ENCODE measurements at places on chromosomes 2 and 18.

GRCh38 chr2:194765723-194766122 lies 891.3 kb upstream of the SLC39A10 start:
- no peak for DNase-seq

DNA sequence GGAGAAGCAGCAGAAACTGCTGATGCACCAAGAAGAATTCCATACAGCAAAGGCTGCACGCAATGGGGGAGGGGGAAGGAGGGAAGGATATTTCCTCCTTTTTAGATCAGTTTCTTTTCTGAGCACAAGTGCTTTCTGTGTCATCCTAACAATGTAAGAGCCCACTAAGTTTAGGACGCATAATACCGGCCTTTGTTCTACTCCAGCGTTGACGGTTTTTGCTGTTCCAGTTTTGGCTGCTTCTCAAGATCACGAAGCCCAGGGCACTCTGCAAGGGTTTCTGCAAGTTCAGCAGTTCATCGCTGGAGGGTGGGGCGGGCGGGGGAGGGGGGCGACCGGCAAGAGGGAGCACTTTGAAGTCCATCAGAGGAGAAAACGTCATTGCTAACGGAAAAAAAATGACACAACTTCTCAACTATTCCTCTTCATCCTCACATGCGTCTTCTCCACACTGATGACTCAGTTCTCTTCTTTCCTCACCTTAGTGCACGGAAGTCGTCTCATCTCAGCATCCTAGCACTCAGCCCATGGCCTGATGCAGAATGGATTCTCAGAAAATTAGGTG lies 8.7 kb downstream of the FAM178B start:
- DNase-seq: peak; percentile 66

DNA sequence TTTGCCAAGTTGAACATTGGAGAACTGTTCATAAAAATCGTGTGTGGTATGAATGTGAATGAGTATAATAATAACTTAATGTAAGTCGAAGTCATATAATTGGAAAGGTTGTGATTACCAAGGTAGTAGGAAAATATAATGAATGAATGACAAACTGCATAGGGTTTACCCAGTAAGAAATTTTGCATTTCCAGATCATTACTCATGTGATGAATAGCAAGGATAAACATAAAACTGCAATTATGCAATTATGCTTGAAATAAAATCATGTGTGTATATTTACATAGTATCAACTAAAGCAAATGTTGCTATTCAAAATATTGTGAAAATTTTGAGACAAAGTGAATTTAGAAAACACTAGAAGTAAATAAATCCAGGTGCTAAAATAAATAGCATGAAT lies 1108.7 kb upstream of the TMEFF2 start:
- DNase-seq: no peak

- peak; percentile 55 for DNase-seq
Measured at GRCh38 chr2:23940718-23941620, 706 bp downstream of the UBXN2A start.

GRCh38 chr2:102704531-102704930 lies 57.3 kb upstream of the TMEM182 start:
- no peak for DNase-seq

- no peak for DNase-seq
Measured at GRCh38 chr2:20440001-20440560, 6.8 kb upstream of the RHOB start.

- DNase-seq: peak; percentile 55
Measured at GRCh38 chr2:199810422-199811171, 40.4 kb downstream of the FTCDNL1 start.

GRCh38 chr18:69574401-69574800 lies 173.7 kb downstream of the DOK6 start:
- peak; percentile 15 for DNase-seq

- no peak for DNase-seq
Measured at GRCh38 chr18:28043631-28044030, 133.3 kb downstream of the CDH2 start.

DNA sequence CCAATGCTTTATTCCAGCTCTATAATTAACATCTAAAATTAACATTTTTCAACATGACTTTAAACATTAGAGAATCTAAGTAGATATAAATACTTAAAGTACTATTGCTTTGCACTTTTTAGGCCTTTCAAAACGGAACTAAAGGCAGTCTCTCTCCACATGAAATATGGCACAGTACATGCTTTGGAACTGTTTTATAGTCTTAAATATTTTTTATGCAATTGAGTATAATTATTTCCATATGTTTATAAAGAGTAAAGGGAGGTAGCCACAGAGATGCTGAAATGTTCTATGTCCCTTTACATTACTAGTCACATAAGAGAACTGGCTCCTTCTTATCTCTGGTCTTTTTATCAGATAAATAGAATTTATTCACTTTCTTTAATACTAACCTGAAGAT lies 674.0 kb downstream of the PLCL1 start:
- DNase-seq: no peak

GRCh38 chr2:223993634-223994232 lies 36.5 kb downstream of the MRPL44 start:
- peak; percentile 90 for DNase-seq

DNA sequence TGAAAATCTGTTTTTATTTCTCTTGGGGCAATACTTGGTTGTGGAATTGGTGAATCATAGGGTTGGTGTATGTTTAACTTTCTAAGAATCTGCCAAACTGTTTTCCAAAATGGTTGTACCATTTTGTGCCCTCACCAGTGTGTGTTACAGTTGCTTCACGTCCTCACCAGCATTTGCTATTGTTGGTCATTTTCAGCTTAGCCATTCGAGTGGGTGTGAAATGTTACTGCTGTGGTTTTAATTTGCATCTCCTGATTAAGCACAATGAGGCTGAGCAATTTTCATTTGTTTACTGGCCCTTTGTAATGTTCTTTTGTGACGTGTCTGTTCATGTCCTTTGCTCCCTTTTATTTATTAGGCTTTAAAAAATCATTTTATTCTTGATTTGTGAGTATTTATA lies 49.7 kb downstream of the FOSL2 start:
- no peak for DNase-seq

GRCh38 chr2:86706220-86706619 lies 13.9 kb upstream of the RMND5A start:
- no peak for DNase-seq

DNA sequence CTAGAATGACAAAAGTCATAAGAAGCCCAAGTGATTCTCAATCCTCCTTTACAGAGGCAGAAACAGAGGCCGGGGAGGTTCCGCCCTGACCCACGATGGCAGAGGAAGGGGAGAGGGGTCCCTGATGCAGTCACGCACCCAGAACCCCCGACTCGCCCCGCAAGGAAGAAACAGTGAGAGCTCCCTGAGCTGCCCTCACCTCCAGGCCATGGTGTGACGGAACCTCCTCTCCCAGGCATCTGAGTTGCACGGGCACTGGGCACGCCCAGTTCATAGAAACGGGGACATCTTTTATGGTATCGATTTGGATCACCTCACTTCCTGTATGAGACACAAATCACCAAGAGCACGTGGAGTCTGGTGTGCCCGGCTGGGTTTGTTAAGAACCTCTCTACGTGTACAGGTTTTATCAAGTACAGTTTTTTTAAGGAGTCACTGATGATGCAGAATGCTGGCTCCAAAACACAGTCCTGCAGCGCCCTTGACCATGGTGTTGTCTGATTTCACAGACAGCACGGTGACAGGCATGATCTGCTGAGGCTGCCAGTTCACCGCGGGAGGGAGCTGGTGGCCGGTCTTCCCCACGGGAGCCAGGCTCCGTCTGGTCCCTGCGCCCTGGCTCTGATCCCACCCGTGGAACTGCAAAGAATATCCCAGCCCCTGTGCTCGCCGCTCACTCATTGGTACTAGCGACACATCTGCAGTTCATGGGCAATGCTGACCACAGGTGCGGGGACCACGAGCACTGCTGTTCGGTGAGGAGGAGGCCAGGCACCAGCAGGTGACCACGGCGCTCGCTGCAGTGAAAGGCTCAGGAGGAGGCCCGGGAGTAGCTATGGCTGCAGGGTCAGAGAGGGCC lies 35.6 kb downstream of the PXDN start:
- DNase-seq: peak; percentile 60

DNA sequence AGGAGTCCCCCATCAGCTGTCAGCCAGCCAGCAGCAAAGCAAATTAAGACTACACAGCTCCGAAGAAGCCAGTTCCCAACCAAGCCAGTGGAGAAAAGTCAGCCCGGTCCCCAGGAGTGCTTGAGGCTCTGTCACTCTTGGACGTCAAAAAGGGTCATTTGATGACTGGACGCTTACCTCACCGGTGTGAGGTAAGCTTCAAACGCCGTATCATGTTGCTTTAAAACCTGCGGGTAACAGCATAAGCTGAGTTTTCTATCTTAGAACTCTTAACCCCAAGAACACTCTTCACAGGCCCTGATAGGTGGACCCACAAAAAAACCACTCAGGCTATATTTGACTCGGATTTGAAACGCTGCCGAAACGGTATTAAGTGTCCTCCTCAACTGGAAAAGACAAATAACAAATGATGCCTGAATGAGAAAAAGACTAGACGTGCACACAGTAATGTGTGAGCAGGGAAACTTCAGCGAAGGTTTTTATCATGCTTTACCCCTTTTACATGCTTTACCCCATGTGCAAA lies 682 bp upstream of the LNPK start:
- peak; percentile 40 for DNase-seq

DNA sequence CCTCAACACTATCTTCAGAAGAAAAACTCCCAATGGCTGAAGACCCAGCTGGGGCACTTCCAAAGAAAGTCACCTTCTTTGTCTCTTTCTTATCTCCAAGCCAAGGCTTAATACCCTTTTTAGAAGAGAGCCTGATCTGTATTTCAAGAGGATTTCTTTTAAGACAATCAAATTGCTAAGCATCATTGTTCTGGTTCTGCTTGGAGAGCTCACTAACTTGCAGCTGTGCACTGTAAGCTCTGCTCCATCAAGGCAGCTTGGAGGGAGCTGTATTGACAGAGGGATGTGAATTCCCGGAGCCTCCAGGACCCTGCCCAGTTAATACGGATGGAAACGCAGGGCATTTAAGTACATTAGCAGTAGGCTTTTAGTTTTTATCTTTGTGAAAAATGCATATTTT lies 253.1 kb downstream of the TDRD15 start:
- no peak for DNase-seq

DNA sequence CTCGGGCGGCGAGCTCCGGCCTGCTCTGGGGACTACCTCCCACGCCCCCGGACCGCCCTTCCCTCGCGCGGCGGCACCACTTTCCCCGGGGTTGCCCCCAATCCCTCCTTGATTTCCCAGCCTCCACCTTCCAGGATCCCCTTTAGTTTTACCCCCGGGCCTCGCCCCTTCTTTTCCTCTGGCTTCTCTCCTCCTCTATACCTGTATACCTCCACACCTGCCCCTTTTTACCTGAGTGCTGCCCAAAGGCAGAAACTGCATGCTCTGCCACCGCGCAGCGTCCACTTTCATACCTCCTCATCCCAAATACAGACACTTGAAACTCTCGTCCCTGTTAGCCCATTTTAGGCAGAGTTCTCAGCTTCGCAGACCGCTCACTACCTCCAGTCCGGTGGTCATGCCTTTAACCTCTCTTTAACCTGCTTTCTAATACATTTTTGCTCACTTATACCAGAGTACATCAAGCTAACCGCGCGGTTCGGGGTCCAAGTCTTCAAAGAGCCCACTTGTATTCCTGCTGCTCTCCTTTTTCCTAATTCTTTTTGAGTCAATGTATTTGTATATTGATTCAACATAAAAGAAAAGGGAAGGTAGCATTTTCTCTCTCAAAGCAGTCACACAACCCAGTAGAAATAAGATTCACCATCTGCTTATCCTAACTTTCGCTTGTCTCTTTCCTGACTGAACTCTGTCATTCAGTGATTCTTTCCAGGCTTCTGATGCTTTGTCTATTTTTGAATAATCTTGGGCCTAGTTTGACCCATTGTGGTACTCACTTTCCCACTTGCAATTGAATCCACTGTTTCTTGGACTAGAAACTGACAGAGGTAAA lies 901 bp downstream of the SPOPL start:
- peak; percentile 16 for DNase-seq

DNA sequence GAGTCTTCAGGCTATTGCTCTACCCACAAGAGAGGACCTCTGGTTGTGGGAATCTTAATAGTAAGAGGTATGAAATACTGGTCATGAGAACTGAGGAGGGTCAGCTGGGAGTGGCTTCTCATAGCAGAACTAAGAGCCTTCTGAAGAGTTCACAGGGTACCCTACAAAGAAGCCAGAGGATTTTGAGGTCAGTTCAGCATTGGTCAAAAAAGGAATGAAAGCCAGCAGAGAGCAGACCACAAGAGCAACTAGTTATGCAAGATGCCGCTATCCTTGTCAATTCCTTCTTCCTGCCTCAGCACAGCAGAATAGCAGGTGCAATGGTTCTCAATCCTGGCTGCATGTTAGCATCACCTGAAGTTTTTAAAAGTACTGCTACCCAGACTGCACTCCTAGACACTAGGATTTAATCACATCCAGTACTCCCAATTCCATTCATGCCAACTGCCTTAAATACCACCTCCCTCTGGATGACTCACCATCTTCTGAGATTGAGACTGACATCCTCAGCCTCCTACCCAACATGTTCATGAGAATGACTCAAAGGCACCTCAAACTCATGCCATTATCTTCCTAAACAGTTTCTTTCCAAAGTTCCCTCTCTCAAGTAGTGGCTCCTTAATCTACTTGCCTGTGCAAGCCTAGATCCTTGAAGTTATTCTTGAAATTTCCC lies 81.0 kb upstream of the RBMS1 start:
- DNase-seq: peak; percentile 76

GRCh38 chr2:11507517-11507916 lies 26.3 kb upstream of the GREB1 start:
- no peak for DNase-seq

DNA sequence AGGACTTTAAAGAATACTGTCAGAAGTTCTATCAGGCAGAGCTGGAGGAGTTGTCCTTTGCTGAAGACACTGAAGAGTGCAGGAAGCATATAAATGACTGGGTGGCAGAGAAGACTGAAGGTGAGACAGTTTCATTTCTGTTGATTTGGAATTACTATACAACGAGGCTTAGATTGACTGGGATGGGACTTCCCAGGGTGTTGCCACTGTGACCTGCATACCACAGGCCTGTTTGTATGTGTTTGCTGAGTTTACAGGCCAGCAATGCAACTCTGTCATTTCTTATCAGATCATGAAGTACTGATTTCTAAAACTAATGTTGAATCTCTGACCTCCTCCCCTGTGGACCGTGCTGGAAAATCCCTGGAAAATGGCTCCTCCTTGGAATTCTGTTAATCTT lies 11.8 kb downstream of the SERPINB8 start:
- no peak for DNase-seq

DNA sequence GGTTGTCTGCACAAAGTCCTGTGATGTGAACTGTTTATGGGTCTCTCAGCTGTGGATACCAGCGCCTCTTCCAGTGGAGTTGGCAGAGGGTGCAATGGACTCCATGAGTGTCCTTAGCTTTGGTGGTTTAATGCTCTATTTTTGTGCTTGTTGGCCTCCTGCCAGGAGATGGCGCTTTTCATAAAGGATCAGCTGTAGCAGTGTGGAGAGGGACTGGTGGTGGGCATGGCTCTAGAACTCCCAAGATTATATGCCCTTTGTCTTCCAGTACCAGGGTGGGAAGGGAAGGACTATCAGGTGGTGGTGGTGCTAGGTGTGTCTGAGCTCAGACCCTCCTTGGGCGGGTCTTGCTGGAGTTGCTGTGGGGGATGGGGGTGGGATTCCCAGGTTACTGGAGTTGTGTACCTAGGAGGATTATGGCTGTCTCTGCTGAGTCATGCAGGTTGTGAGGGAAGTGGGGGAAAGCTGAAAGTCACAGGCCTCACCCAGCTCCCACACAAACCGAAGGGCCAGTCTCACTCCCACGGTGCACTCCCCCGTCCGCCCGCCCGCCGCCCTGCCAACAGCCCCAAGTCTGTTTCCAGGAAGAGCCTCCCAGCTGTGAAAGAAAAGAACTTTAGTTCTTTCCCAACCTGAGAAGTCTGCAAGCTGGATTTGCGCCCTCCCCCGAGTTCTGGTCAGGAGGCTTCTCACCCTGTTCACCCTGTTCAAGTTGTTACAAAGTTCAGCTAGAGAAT lies 108.1 kb downstream of the MARCO start:
- DNase-seq: peak; percentile 20

- no peak for DNase-seq
Measured at GRCh38 chr18:13141209-13141608, 77.4 kb upstream of the LDLRAD4 start.

Measured in cardiac fibroblast (primary cell).